ENCODE measurements at places on chromosomes 11 and 22.
A peak's percentile ranks its signal among the peaks of the same experiment; 100 is the strongest.

GRCh38 chr22:19014886-19015285 lies 78.8 kb upstream of the PRODH start:
- DNase-seq: no peak

- DNase-seq: peak; percentile 50
Measured at GRCh38 chr11:128848815-128849455, 18.2 kb downstream of the KCNJ1 start.

- DNase-seq: peak; percentile 80
Measured at GRCh38 chr11:6703247-6704063, 20.3 kb upstream of the MRPL17 start.

DNA sequence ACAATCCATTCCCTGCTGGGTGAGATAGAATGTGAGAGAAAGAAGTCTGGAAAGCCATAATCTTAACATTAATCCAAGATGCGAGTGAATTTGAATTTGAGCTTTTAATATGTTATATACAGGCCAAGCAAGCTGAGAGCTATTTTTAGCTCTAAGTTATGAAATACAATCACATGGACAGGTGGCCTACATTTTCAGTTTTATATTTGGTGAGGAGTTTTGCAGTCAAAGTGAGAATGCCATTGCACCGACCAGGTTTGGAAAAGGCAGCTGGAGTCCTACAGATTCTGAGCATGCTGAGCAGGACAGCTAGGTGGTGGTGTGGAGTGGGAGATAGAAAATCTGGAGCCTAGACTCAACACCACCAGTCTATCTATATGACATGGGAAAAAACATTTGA lies 12.0 kb downstream of the OR5B21 start:
- DNase-seq: no peak

DNA sequence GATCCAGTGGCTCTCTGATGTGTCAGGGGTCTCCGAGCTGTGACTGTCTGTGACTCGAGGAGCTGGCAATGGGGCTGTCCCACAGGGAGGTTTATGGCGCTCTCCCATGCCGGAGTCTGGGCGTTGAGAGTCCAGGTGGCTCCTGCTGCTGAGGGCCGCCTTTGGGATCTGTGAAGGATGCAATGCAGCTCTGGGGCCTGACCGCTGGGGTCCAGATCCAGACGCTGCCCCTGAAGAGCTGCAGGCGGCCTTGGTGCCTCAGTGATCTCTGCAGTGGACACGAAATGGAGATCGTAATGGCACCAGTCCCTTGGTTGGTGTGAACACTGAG lies 155.3 kb downstream of the TBC1D22A start:
- DNase-seq: no peak

DNA sequence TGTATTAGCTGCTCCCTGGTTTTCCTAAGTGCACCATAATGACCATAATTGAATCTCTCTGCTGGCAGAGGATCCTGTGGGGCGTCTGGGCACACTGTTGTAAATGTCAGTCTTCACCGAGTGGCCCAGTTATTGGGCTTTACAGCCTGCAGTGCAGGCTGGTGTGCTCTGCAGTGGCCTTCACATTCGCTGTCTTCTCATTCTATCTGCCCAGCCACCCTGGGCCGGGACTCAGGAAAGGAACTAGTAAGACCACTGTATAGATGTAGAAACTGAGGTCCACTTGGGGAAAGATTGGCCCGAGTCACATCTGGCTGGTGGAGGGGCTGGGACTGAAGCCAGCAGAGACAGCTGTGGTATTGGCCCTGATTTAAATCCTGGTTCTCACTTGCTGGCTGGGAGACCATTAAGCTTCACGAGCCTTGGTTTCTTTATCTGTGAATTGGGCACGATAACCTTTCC lies 49.3 kb downstream of the TSPAN18 start:
- no peak for DNase-seq

DNA sequence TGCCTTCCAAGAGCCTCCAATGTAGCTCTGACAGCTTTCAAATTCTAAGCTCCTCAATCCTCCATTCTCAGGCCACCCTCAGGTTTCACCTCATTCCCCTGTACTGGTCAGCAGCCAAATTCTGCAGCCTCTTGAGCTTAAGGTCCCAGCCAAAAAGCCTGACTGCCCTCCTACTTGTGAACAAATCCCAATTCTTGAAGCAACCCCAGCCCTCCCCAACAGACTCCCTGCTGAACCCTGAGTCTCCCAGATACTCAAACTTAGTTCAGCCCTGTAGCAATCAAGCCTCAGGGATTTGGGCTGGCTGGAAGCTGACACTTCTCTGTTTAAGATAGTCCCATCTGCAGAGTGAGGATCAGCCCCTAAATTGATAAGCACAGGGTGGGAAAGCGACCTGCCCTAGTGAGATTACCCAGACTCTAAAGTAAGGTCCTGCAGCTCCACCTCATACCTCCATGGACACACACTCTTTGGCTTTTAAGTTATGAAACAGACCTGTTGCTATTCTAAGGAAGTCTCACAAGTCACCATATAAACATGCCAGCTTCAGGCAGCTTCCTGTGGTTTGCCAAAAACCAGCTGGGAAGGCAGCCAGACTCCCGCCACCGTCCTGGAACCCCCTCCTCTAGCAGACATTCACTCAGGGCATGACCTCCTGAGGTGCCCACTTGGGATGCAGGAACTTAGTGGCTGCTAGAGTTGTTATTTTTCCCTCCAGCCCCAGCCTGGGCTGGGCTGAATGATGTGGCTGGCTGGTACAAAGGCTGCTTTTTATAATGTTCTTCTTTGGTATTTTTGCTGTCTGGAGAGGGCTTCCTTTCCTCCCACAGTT lies 82.5 kb upstream of the PICALM start:
- DNase-seq: peak; percentile 54

GRCh38 chr11:18203723-18204122 lies 31.1 kb downstream of the MRGPRX4 start:
- DNase-seq: peak; percentile 26

All from cardiac fibroblast (primary cell).